ENCODE measurements at places on chromosomes 12 and 14.

DNA sequence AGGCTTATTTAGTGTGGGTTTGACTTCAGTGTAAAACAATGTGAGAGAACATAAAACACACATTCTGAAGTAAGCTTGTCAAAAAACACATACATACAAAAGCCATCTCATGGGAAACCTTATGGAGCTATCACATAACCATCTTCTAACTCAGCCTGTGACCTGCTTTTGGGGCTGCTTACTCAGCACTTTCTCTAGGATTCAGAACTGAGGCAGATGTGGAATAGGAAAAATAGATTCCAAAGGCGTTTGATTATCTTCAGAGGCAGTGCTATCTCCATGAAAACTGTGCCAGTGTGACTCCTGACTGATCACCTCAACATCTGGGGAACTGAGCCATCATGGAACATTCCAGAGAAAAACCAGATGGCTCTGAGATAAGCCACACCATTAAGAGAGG lies 13.5 kb downstream of the HAL start:
- DNase-seq, result no peak

GRCh38 chr12:24921251-24922038 lies 27.5 kb downstream of the BCAT1 start:
- DNase-seq, result no peak

GRCh38 chr14:103014466-103015228 lies 42.7 kb downstream of the CDC42BPB start:
- peak; percentile 44 for DNase-seq

DNA sequence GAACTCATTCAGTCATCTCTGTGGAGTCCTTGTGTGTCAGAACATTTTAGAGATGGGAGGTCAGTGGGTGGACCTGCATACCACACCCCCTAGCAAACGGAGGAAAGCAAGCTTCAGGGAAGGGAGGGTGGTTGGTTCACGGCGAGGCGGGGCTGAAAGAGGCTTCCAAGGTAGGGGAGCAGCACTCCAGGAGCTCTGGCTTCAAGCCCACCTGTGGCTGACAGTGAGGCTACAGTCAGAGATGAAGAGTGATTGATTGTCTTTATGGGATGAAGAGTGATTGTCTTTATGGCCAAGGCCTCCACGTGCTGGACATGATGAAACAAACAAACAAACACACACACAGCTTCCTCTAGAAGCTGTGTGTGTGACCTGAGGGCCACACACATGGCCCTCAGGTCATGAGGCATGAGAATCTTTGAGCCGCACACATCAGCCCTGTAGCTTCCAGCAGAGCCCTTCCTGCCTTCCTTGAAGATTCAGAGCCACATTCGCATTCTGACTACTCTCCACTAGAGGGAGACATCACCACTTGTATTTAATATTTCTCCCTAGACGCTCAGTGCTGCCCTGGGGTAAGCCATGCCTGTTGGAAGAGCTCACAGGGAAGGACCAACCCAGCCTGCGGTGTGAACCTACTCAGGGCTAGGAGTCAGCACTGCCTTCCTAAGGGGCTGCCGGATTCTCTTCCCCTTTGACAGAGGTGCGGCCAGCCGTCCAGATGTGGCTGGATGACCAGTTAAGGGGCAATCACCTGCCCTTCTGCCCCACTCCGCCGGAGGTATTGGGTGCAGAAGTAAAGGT lies 54.4 kb upstream of the KCNA1 start:
- peak; percentile 53 for DNase-seq

DNA sequence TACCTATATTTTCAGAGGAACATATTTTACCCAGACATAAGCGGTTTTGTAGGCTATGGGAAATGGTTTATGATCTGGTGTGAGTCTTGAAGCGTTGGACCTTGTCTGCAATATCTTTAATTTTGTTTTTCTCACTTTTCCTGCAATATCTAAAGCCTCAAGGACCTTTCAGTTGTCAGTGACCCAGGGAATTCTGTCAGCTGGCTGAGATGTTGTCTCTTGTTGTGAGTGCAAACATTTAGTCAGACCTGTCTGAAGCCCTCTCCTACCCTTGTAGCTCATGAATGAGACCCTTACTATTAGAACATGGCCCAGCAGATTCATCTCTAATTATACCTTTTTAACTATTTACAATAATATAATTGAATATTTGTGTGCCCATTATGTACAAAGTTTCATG lies 53.6 kb downstream of the SPATA7 start:
- DNase-seq, result no peak

DNA sequence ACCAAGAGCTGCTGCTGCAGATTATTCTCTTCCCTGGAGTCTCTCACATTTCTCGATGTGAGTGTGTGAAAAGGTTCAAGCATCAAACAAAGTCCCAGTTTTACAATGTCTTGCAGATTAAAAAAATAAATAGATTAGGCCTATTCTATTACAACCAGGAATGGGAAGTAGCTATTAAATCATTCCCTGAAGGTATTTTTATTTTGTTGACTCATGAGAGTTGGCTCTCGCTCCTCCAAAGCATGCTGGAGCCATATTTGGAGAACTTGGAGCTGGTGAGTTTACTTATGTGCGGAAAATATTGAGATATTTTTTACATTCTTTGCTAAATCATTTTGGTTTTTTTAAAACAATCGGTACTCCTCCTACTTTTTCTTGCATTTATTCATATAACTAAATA lies 572.3 kb downstream of the ETNK1 start:
- DNase-seq, result no peak

GRCh38 chr12:12561371-12562015 lies 1.2 kb downstream of the DUSP16 start:
- no peak for DNase-seq

DNA sequence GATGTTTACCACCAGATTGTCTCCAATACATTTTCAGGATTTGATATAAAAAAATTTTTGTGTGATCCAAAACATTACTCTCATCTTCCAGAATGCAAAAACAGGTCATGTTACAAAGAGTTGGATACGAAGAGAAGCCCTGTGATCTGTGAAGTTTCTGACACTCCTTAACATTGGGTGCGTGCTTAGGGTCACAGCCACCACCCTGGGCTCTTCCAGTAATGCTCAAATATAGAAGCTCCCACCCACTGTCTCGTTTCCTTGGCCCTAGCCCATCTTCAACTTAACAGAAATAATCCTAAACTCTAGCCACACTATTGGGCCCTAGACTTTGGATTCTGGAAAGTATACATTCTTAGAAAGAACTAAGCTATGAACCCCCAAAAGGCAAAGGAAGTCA lies 32.9 kb upstream of the HSP90B1 start:
- no peak for DNase-seq
